Stimulated activated CD4-positive, alpha-beta T cell treated with anti-CD3 and anti-CD28 coated beads, Interleukin-2, amount 100 ng/mL, for 48 hours (primary cell): ENCODE measurements at places on chromosomes 5 and 9.

- DNase-seq: no peak
These were observed 1729.2 kb upstream of the WWC1 start for GRCh38 chr5:166562246-166562645.

DNA sequence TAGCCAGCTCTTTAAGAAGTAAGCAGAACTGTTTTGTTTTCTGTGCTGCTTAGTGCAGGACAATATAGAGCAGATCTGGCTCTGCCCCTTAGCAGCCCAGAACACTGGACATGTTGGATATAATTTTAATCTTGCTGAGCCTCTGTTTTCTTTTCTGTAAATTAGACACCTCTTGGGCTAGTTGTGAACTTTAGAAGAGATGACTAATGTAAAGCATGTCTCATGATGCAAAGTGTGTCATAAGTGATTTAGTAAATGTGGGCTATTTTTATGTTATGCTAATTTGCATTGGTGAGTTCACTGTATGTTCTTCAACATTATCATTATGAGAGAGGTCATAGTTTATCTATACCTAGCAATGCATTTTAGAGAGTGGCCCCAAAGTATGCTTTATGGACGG is 156.1 kb upstream of the ADAMTSL1 start:
- no peak for DNase-seq

DNA sequence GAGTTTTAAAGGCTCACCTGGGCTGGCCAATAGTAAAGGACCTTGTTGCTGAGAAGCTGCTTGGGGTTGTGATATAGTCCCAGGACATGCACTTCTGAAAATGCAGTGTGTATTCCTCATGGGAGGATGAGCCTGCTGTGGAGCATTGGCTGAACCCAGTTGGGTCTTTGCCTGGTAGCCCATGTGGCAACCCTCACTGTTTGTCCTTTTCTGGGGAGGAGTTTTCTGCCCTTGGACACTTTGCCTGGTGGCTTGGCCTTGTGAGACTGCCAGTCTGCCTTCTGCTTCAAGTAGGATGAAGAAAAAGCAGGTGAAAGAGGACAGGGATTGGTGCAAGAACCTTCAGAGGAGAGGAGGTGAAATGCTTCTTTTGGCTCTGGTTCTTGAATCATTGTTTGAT is 4.0 kb downstream of the TENT4A start:
- DNase-seq: no peak

DNA sequence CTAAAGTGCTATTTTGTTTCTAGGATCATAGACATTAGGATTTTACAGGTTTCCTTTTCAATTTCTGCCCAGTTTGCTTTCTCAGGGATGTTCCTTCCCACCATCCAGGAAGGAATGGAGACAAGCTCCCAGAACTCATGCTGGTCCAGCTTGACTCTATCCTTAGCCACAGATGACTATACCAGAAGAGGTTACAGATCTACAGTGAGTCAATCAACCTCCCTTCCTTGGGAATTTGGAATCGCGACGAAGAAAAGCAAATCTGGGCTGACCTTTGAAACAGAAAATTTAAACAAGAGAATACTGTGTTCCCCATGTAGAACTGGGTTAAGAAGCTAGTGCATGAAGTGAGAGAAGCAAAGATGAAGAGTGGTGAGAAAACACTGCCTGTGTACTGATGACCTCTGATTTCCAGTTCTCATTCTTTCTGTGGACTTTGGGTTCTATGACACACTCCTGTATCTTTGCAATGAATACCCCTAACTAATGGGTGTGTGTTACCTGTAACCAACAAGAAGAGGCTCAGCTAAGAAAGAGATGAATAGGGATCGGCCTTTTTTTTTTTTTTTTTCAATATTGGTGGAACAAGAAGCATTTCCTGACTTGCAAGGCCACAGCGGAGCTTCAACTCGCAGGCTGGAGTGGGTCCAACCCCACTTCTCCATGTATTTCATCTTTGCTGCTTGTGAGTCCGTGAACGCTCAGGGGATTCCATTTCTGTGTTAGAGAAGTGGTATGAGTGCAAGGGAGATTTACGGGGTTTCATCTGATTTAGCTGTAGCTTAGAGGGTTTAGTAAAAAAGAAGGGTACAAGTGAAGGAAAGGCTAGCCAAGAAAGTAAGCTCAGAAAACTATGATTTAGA is 563.9 kb upstream of the CLINT1 start:
- DNase-seq: no peak

DNA sequence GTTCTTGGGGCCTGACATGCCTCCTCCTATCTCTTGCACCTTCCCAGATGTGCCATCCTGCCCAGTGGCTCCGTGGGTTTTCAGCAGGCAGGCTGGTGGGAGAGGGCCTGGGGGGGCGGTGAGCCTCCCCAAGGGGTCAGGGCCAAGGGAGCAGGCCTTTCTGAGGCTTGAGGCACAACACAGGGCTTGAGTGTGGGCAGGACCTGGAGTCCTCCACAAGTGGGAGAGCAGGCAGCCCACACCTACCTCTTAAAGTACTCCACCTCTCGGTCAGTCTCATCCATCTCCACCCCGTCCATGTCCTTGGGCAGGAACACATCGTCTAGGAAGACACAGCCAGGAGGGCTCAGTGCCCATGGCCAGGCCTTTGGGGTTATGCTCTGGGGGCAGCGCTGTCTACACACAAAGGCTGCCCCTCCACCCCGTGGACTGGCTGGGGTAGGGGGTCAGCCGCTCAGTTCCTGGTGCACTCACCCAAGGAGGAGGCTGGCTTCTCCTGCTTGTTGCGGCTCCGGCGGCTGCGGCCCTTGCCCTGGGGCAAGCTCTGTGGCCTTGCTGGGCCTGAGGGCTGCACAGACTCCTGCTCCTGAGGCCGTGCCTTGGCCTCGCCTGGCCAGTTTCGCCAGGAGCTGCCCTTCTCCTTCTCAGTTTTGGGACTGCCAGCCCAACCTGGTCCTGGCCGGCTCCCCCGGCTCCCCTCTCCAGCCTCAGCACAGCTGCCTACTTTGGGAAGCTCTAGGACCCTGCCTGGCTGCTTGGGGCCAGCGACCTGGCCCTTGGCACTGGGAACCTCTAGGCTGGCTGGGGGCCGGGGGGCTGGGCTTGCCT is 7.2 kb upstream of the DDX41 start:
- DNase-seq: no peak

- no peak for DNase-seq
These were observed 505 bp downstream of the RPS14 start for GRCh38 chr5:150448952-150449516.

DNA sequence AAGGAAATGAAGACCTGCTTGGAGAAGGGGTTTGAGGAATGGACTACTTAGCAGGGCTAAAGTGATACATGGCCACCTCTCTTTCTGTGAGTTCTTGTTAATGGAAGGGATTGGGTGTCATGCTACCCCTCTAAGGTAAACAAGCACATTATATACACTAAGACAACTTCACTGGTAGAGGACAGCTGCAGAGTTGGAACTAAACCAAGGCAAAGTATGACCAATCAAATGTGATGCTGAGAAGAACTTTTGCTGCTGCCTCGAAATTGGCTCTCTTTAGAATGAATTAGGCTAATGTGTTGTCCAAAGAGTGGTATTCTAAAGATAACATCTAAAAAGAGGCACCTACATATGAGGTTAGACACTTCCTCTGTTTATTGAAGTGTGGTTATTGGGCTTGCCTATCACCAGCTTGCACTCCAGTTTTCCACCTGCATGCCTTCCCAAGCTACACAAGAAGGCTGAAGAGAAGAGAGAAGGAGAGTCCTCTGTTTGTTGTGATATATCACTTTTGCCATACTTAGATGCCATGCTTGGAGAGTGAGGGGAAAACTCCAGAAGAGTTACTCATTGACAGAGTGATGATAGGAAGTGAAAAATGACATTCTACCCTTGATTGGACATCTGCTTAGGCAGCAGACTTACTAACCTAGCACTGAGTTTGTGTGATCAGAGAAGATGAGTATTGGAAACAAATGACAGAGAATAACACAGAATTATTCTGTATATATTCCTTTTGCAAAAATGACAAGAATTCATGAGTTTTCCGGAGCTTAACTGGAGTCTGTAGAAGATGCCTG is 536.1 kb downstream of the ZNF608 start:
- no peak for DNase-seq

DNA sequence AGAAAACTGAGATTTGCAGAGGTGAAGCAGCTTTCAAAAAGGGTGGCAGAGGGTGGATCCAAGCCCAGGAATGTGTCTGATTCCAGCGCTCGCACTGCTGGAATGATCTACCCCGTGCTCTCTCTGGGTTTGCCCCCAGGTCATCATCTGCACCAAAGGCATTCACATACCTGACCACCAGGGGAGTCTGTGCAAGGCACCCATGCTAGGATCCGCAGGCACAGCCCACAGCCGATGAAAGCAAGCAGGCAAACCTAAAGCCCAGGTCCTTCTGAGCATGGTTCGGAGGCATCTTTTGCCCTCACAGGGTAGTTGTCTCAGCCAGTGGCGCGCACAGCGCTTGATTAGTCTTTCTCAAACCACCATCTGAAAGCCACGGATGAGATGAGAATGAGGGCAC is 56.6 kb downstream of the TEK start:
- DNase-seq: no peak

DNA sequence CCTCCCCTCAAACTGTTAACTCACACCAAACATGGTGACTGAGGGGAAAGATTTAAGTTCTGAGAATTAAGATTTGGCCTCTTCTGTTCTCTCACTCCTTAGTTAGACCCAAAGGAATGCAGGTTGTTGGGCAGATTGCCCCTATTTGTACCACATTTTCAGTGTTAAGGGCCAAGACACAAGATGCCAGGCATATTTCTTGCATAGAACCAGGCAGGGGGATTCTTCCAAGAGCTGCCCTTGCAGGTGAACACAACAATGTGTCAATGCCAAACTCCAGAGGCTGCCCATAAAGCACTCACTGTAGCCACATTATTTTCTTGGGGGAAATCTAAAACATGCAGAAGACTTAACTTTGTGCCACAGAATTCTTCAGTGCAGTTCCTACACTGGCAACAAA is 14.7 kb downstream of the MPDZ start:
- DNase-seq: no peak

DNA sequence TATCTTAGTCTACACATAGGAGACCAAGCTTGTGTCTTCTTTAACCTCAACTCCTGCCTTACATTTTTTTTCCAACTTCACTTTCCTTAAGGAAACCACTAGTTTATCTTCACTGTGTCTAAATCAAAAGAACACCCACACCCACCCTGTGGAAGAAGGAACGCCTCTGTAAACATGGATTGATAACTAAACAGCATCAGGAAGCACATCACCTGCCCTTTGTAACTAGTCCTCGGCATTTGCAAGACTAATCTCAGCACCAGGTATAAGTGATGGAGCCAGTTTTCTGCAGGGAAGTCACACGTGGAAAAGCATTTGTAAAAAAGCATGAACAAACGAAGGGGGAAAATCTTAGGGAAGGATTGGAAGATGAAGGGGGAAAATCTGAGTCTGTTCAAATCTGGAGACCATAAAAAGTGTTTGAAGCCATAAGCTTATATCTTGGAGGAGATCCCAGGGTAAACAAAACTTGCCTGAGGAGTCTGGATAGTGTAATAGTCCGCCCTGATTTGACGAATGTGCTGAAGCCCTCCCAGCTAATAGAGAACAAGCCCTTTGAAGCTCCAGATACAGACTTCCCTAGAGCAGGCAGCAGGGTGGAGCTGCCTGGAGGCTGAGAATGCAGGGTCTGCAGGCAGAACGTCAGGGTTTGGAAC is 117.3 kb upstream of the LHFPL2 start:
- DNase-seq: no peak

DNA sequence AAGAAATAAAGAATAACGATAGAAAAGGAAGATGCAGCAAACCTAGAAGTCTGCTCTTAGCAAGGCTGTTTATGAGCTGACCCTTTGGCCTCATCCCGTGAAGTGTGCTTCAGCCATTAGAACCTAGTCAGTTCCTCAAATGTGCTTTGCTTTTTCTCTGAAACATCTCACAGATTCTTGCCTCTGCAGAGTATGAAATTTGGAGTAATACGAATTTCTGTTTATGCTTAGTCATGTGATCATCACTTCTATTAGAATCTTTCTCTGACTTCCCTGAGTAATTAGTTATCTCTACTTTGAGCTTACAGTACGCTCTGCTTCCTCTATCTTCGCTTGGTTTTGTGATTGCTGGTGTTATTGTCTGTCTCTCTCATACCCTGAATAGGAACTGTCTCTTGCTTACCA is 11.3 kb downstream of the CYSTM1 start:
- no peak for DNase-seq
